NCI-H1930 (cell line): ENCODE measurements at places on chromosomes 2 and 18.

- DNase-seq: no peak
Observed at GRCh38 chr2:239669181-239669898, 268.5 kb upstream of the HDAC4 start.

DNA sequence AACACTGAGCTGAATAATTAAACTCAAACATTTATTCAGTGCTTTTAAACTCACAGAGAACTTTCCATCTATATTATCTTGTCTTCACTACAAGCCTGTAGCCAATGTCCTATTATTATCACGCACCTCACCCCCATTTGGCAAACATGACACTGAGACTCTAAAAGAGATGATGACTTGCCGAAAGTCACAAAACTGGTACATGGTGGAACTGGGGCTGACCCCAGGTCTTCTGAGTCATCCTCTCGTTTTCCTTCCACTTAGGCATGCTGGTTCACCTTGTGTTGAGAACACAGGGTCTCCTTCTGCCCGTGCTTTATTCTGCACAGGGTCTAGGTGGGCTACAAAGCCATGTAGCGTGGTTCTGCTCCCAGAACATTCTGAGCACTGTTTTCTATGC lies 230.0 kb upstream of the MGAT5 start:
- no peak for DNase-seq

DNA sequence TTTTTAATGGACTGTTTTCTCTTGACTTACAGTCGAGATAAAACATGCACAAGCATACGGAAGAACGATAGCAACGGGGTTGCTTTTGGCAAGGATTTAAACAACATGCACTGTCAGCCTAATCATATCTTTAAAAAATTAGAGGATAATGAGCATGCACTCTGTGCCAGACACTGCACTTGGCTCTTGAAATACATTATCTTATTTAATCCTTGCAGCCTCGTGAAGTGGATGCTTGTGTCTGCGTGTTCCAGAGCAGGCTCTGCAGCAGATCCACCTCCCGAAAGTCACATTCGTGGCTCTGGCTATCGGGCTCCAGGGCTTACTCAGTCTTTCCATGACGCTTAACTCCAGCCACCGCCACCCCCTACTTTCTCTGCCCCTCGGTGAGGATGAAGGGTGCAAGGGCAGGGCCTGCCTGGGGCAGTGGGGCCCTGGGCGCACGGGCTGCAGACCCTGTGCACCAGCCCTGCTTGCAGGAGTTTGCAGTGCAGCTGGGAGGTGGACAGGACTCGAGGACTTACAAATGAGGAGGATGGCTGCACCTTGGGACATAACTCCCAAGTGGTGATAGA lies 61.7 kb downstream of the ACKR3 start:
- no peak for DNase-seq

GRCh38 chr2:140775411-140775810 lies 1355.4 kb downstream of the LRP1B start:
- DNase-seq: no peak

DNA sequence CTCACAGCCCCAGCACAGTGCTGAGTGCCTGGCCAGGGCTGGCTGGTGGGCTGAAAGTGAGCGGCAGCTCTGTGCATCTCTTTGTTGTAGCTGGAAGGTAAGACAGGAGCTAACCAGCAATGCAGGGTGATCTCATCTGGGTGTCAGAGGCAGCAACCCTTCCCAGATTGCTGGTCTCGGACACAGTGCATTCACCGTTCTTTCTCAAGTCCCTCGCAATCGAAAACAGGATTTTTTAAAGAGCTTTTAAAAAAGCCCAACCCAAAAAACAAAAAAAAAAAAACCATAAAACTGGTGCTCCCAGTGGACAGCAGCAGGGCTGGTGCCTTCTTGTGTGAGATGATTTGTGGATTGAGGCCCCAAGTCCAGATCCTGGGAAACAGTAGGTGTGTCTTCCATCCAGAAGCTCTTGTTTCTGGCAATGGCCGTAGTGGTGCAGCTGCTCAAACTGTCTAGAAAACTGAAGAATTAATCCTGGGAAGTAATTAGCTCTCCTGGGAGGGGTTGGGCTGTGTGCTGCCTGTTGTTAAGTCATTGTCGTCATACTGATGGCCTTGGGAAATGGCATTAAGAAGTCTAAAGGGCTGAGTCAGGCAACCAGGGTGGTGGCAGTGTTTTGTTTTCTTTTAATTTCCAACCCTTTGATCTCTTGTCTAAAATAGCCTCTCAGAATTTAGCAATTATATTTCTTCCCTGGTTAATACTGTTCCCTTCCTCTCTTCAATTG lies 156.7 kb downstream of the KLHL29 start:
- peak; percentile 42 for DNase-seq

DNA sequence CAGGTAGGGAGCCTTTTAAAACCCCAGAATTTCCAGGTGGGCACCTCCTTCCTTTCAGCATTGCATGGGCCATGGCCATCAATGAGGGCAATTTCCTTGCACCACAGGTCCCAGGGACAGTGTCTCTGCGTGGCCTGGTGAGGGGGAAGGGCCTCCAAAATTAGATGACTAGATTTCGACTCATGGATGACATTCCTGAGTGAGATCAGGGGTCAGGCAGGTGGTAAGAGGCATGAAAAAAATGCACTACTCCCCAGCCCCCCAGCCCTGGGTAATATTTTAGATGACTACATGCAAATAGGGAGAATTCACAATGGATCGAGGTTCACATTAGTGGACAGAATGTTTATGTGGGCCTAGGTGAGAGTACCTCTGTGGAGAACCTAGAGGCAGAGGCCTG lies 19.0 kb upstream of the IGFBP5 start:
- no peak for DNase-seq

DNA sequence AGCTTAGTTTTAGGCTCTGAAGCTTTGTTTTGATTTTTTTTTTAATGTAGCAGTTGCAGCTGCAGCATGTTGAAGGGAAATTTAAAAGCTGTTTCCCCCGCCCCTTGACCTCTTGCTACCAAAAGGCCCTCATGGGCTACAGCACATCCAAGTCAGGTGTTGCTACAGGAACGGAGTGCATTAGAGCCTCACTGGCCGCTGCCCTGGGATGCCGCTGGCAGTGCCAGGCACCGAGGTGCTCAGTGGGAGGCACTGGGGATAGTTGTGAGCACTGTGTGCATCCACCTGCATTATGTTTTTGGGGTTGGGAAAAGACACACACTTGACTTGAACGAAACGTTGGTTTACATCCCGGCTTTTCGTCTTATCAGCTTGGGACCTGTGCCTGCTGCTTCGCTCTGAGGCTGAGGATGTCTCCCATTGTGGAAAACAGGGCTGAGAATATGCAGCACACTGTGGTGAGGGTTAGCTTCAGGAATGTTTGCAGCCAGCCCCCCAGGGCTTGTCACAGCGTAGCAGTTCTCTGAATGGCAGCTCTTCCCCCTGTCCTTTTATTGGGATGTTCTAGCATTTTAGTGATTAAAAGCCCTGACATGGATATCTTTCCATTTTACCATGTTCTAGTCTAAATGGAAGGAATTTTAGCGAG lies 24.1 kb downstream of the DCDC2C start:
- DNase-seq: no peak

GRCh38 chr2:117321816-117322215 lies 492.7 kb upstream of the DDX18 start:
- DNase-seq: no peak

DNA sequence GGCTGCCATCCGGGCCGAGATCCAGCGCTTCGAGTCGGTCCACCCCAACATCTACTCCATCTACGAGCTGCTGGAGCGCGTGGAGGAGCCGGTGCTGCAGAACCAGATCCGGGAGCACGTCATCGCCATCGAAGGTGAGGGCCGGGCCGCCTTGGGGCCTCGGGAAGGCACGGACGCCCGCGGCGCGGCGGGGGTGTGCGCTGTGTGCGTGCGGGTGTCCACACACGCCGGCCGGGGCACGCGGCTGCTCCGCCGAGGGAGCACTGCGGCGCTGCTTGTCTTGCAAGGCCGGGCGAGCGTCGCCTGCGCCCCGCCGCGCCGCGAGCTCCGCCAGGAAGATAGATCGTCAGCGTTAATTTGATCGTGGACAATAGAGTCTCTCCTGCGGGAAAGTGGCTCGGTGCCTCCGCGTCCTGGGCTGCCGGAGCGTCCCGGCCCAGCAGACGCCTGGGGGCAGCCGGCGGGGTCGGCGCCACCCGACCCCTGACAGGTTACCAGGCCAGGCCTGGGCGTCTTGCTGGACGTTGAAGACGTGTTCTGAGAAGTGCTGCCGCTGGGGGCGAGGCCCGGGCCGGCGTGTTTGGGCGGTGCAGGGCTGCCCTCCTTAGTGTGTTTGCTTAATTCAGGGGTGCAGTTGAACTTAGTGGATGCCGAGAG lies 1.0 kb downstream of the AGAP1 start:
- peak; percentile 11 for DNase-seq

- no peak for DNase-seq
Observed at GRCh38 chr2:5589183-5589582, 103.0 kb upstream of the SOX11 start.

DNA sequence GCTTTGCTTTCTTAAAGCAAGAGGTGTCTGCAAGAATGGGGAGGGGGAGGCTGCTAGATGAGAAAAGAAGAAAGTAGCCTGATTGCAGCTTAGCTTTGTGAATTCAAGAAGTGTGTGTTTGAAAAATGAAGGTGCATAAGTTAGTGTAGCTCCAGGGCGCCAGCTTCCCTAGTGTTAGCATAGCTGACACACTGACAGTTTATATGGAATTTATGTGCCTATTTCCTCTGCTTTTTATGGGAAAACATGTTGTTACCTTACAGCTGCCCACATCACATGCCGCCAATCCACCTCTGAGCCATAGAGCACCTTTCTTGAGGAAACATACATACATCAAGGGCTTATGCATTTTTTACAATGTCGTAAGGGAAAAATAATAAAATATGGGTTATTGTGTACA lies 536.4 kb upstream of the PIK3C3 start:
- DNase-seq: no peak

DNA sequence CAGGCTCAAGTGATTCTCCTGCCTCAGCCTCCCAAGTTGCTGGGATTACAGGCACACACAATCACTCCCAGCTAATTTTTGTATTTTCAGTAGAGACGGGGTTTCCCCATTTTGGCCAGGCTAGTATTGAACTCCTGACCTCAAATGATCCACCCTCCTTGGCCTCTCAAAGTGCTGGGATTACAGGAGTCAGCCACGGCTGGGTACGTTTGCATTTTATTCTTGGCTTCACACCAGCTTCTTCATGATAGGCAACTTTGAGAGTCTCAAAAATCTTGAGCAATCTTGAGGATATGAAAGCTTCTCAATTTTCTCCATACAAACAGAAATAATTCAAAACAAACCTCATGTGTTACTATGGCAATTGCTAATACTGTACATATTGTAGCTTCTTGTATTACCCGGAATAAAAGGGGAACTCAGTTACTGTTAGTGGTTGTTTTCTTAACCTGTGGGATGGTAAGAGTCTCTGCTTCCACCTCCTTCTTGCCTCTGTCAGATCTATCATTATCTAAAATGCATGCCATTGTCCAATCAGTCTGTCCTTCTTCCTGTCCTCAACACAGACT lies 102.9 kb upstream of the SYT4 start:
- DNase-seq: no peak

- no peak for DNase-seq
Observed at GRCh38 chr2:234492717-234493485, 4.0 kb downstream of the ARL4C start.

DNA sequence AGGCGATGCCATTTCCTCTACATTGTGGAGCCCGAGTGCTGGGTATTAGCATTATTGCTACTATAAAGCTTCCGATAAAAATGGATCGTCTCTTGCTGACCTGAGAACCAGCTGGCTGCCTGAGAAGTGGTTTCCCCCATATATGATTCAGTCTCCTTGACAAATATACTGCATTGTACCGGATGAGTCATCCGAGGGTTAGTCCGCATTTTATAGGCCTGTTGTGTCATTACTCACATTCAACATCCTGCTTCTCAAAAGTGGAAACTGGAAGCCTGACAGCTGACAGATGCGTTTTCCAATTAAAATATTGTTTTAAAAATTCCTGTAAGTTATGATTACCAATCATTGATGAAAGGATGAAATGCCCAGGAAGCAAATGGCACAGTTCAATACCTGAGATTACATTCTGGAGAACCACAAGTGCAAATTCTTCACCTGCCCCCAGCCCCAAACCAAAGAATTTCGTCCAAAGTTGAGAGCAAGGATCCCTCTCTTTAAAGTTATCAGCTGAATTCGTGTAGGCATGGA lies 65.7 kb downstream of the SPRED2 start:
- DNase-seq: no peak

- peak; percentile 34 for DNase-seq
Observed at GRCh38 chr2:218398437-218399390, 954 bp upstream of the CTDSP1 start.

- no peak for DNase-seq
Observed at GRCh38 chr2:137133225-137133624, 367.9 kb downstream of the THSD7B start.

- DNase-seq: no peak
Observed at GRCh38 chr18:6666012-6666685, 63.4 kb upstream of the ARHGAP28 start.

- DNase-seq: no peak
Observed at GRCh38 chr2:42376758-42377157, 15.7 kb upstream of the COX7A2L start.

DNA sequence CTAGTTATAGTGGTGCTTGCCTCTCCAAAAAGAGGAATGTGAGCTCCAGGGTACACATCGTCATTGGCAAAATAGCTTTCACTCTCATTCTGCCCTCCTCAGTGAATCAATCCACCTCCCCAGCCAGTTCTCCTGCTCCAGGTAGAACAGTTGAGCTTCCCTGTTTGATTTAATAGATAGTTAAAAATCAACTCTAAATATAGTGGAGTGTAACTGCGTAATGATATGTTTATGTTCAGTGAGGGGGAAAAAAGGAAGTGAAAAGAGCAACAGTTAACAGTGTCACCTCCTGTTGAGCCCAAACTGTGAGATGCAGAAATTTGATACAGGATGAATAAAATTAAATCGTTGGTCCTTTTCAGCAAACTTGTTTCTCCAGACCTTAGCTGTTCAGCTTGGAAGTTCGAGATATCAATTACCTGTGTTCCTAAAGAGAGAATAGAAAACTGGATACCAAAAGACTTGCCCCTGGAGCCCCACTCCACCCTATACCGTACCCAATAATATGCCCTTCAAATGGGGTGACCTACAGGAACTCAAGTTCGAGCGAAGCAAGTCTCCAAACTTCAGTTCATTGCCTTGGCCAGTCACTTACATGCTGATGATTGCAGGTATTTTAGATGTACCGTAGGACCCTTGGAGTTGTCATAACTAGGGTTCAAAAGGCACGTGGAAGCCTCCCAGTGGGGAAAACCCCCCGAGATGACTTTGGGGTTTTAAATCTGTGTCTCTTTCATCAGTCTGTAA lies 708.4 kb downstream of the RNF144A start:
- DNase-seq: no peak

DNA sequence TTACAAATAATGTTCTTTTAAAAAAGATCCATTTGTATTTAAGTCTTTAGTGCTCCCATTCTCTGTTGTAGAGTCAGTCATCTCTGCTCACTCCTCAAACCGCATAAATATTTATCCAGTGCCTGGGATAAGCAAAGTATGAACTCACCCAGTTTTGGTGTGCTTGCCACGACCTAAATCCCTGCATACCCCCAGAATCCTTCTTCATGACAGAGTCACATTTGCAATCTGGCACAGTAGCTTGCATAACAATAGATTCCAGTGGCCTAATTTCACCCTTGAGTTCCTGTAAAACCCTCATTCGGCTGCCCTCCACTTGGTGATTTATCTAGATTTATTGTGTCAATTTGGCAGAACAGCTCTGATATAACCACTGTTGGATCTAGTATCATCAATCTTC lies 92.9 kb downstream of the DTNA start:
- no peak for DNase-seq

GRCh38 chr2:211793690-211794089 lies 744.9 kb downstream of the ERBB4 start:
- DNase-seq: no peak
